Hippocampal formation (tissue), 2 donors: ENCODE measurements at places on chromosomes 2 and 18.

- DNase-seq: no peak
Observed at GRCh38 chr2:239203443-239204135, 197.2 kb downstream of the HDAC4 start.

- DNase-seq: no peak
Observed at GRCh38 chr2:54628957-54629356, 94.5 kb upstream of the EML6 start.

DNA sequence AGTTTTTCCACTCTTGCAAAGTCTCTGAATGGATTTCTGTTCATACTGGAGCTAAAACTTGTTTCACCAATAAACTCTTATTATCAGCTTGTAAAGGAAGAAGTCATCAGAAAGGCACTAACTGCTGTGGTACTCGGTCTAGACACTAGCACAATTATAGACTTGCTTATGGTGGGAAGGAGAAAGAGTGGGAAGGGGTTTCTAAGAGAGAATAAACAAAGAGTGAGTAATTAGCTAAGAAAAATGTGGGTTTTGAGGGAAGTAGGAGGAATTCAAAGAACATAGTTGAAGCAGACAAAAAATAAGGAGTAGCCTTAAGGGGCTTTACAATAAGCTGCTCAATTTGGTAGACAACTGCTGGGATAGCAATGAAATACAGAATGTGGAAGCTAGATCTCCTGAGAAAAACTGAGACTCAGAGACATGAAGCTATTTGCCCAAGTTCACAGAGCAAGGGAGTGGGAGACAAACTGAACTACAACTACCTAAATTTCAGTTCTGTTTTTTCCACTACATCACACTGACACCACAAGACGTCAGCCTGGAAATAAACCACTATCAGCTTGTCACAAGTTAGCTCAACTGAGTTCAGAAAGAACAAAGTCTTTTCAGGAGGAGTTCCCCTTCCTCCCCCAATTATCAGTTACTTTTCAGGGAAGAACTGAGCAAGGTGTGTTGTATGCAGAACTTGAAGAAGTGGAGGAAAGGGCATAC lies 59.7 kb downstream of the MAP4K3 start:
- no peak for DNase-seq

GRCh38 chr18:9683418-9684396 lies 24.4 kb upstream of the RAB31 start:
- peak; percentile 28 for DNase-seq

- no peak for DNase-seq
Observed at GRCh38 chr2:194822657-194823056, 834.4 kb upstream of the SLC39A10 start.

- DNase-seq: no peak
Observed at GRCh38 chr18:63664571-63664970, 2.9 kb upstream of the SERPINB3 start.

GRCh38 chr18:63096327-63096874 lies 223.2 kb downstream of the BCL2 start:
- no peak for DNase-seq

GRCh38 chr2:233082222-233082930 lies 22.2 kb downstream of the INPP5D start:
- no peak for DNase-seq

GRCh38 chr18:48831113-48831759 lies 119.5 kb downstream of the SMAD7 start:
- no peak for DNase-seq

GRCh38 chr2:195842932-195843331 lies 185.9 kb downstream of the SLC39A10 start:
- DNase-seq: no peak

DNA sequence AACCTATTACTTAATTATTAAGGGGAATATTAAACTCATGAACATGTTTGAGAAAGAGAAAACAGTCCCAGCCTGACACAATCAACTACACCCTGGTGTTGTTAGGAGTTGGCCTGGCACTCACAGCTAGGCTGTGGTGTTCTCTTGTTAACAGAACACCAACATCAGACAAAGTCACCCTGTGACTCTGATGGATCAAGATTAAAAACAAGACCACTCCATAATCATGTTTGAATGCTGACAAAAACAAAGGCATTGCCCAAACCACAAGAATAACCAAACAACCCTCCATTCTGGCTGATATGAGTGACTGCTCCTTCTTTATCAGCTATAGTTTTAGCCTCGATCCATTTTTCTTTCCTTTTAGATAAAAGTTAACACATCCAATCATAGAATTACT lies 3.0 kb downstream of the BOLL start:
- no peak for DNase-seq

DNA sequence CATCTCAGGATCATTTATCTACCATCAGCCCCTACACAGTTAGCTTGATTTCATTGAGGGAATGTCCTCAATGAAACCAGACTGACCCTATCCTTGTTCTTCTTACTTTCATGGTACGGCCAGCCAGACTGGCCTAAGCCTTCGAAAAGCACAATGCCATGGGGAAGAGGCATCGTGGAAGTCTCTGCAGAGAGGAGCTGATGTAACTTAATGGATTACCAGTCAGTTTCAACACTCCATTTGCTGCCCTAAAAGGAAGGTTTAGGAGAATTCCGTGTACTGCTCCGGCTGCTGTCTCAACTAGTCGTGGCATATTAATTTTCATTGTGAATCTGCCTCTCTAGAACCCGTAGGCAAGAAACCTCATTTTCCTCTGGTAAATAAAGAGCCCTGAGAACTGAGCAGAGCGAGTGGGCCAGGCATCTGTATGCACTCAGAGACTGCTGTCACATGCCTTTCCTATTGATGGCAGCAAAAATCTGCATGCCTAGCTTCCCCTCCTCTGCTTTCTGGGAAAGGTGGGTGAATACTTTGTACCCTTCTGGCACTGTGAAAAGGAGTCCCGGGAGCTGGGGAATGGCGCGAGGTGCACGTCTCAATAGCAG lies 184.9 kb downstream of the KLHL29 start:
- no peak for DNase-seq

- no peak for DNase-seq
Observed at GRCh38 chr2:27741673-27742072, 29.8 kb upstream of the MRPL33 start.

- DNase-seq: no peak
Observed at GRCh38 chr2:9772999-9773902, 70.0 kb upstream of the TAF1B start.

GRCh38 chr18:12036201-12036751 lies 55.0 kb downstream of the IMPA2 start:
- DNase-seq: no peak

GRCh38 chr2:122255924-122256323 lies 500.5 kb downstream of the TSN start:
- DNase-seq: no peak

DNA sequence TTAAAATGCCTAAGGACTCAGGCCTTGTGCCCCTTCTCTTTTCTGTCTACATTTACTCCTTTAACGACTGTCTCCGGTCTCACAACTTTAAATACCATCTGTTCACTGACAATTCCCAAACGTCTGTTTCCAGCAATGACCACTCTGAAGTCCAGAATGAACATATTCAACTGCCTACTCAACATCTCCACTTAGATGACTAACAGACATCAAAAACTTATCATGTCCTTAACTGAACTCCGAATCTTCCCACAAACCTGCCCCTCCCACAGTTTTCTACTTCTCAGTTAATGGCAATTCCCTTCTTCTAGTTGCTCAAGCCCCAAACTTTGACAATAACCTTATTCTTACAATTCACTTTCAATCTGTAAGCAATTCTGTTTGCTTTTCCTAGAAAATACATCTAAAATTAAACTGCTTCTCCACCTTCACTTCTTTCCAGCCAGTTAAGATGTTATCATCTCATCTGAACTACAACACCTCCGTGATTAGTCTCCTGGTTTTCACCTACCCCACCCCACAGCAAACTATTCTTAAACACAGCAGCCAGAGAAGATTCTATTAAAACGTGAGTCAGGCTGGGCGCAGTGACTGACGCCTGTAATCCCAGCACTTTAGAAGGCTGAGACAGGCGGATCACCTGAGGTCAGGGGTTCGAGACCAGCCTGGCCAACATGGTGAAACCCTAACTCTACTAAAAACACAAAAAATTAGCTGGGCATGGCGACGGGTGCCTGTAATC lies 2.8 kb downstream of the C1D start:
- DNase-seq: no peak

DNA sequence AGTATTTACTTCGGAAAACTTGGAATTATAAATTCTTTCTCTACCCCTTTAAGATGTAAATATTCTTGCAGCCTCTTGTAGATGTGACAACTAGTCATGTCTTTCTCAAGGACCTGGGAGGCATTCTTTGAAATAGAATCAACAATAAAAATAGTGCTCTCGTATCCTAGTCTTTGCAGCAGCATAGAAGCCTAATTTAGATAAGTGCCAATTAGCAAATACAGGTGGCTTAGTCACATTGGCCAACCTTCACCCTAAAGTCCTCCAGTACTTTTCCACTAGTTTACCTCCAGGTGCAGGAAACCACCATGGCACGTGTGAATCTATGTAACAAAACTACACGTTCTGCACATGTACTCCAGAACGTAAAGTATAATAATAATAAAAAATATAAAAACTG lies 3.5 kb upstream of the ZSWIM2 start:
- DNase-seq: no peak

DNA sequence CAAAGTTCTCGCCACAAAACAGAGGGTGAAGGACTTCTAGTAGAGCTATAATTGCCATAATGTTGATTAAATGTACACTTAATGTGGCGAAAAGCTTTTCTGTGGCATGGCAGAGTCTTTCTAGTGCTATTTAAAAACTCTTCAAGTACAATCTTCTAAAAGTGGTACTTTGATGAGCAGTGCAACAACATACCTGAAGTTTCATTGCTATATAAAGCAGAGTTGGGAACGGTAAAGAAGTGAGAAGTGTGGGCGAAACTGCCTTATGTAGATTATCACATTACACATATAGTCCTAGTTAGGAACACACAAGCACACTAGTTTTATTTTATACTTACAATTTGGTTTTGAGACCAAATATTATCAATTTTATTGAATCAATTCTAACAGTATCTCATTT lies 49.5 kb downstream of the FIGN start:
- DNase-seq: no peak

DNA sequence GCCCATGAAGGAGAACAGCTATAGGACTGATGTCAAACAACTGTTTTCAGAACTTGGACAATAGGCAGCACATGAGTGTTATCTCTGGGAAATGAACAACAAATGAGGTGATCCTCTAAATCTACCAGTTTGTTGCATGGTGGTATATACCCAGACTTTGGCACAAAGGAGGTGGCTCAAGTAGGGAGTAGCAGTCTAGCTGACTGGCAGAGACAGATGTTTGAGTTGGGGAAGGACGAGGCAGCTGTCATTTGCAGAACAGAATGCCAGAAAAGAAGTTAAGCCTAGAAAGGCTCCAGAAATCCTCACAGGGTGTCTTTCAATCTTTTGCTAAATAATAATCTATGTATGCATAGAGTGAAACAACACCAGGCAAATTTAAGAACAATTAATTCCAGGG lies 47.4 kb downstream of the RPE start:
- DNase-seq: no peak

GRCh38 chr2:23106242-23106785 lies 278.7 kb upstream of the KLHL29 start:
- DNase-seq: no peak

DNA sequence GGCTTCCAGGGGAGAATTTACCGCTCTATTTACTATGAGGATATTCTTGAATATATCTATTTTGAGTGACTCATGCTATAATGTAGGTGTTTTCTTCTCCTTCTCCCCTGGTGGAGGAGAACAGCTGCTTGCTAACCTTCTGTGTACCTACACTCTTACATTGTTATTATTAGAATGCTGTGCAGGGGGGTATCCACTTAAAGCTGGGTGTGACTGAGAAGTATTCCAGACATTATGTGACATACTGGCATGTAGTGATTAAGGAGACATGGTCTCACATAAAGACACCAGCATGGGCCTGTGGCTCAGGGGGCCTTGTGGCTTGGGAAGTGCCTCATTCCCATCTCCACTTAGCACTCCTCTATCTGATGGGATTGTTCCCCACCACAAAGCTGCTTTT lies 287.9 kb downstream of the PTPRM start:
- no peak for DNase-seq

DNA sequence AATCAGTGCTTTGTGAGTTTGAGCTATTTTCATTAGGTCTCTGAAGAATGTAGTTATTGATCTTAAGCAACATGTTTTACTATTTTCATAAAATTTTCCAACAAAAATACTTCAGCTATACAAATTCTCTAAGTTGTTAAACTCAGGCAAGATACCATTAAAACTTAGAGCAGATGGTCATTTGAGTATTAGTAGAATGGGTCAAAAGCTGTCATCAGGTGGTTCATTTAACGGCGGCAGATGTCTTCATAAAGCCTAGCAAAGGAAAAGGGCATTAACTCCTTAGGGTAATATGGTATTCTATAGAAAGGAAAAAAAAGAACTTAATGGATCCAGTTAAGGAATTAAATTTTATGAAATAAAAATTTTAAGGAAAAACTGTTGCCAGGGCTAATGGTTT lies 19.2 kb downstream of the MIB1 start:
- DNase-seq: no peak

DNA sequence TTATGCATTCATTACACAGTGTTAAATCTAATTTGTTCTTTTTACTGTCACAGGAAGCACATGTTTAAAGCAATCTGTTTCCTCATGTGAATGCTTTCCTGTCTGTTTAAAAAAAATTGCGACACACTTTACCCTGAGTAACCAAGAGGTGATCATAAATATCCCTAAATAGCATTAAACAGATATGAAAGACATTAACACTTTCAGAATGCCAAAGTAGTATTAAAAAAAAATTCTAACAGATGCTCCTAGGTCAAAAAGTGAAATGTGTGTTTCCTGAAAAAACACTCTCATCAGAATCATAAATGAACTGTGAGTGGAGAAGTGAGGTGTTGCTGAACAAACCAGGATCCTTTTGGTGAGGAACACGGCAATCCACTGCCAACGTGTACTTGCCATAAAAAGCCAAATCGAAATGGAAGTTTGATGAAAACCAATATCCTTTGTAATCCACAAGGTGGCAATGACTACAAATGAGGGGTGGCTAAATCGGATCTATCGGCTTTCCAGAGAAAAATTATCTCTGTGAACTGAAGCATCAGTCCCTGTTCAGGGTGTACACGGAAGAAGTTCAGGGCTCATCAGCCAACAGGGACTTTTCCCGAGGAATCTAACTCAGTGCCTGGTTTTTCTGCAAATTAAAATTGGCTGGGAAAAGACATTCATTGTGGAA lies 248.9 kb downstream of the TCF4 start:
- no peak for DNase-seq
